Upper lobe of left lung (tissue), 6 donors: ENCODE measurements at places on chromosomes 2 and 18.

DNA sequence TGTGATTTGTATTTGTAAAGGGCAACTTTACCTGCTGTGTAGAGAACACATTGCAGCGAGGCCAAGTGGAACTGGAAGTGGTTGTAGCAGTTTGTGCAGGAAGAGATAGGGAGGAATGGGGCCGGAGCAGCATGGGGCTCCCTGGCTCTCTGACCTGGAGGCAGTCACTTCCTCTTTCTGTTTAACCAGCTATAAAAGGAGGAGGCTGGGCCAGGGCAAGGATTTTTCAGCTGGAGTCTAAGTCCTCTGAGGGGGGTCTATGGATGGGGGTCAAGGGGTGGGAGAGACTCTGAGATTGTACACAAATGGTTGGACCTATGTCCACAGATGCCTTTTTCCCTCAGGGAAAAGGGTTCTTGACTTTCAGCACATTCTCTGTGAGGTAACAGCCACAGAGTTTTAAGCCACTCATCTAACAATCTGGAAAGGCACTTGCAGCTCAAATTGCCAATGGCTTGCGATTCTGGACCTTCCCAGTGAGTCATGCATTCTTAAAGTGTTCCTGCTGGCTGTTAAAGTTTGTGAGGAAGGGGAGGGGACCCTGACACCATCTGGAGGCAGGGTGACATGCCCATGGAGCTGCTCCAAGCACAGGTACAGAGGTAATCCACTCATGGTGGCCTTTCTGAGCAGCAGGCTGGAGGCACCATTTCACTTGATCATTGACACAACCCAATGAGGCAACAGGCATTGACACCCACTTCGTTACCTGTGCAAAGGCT lies 347.0 kb downstream of the CYRIA start:
- no peak for DNase-seq

GRCh38 chr2:240647503-240648154 lies 22.3 kb downstream of the GPR35 start:
- peak; percentile 51 for DNase-seq

GRCh38 chr2:104321116-104321795 lies 532.7 kb upstream of the POU3F3 start:
- no peak for DNase-seq

DNA sequence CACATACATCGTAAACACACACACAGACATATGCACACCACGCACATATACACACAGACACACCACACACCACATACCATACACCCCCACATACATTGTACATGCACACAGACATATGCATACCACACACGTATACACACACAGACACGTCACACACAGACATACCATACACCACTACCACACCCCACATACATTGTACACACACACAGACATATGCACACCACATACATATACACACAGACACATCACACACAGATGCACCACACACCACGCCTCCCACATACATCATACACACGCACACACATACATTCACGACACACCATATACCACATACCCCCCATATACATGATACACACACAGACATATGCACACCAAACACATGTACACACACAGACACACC lies 58.4 kb downstream of the KIF5C start:
- no peak for DNase-seq

DNA sequence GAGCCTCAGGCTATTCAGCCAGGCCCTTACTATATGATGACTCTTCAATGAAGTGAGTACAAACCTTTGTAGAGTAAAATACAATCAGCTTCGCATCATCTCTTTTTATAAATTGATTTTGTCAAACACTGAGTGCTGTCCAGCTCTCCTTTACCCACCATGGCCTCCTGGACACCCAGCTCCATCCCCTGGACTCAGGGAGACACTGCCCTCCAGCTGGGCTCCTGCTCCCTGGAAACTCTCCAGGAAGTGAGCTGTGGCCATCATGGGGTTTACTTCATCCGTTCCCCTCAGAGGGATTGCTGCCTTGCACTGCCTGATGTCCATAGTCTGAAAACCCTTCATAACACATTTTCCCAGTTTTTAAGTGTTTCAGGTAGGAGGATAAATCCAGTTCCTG lies 82.5 kb upstream of the XIRP2 start:
- DNase-seq = no peak

GRCh38 chr18:44871771-44872170 lies 191.1 kb downstream of the SETBP1 start:
- DNase-seq = no peak

DNA sequence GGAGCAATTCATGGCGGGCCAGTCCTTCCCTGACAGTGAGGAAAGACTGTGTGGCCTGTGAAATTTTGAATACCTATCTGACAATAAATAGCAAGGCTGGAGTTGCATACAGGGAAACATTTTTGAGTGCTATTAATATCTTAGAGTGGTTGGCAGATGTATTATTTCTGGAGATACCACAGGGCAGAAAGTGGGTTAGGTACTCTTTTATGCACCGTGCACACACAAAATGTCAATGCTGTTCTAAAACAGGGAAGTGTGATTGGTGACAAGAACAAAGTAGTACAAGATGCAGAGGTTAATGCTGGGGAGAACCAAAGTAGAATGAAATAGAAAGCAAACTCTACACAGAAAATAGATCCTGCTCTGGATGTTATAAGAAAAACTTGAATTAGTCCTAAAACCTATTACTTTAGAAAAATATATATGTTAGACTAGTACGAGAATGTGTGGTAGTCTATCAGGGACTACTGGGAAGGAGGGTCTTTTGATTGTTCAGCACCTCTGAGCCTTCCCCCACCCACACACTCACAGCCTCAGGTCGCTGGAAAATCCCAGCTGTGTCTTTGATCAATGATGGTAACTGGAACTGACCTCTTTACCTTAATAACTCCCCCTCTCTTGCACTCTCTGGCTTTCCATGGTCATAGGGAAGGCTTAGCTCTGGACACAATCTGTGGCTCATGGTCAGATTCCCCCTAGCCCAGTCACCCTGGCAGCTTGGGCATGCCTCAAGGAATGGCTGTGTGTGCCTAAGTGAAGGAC lies 58.2 kb downstream of the SERPINB8 start:
- DNase-seq = no peak

GRCh38 chr2:46072101-46072820 lies 224.9 kb upstream of the EPAS1 start:
- no peak for DNase-seq

DNA sequence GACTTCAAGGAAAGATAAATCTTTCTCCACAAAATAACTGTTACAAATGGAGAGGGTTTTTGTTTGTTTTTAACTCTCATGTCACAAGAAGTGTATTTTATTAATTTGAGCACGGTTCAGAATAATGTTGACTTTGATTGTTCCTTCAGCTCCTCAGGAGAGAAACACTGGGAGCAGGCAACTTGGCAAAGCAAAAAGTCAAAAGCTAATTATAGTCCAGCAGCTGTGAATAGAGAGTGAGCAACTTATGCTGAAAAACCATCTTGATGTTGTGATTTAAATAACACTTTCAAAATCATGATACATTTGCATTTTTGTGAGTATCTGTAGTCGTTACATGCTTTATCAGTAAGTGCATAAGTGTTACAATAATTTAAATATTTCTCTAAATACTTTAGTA lies 37.5 kb upstream of the TTN start:
- DNase-seq = no peak

- DNase-seq = no peak
Observed at GRCh38 chr2:9258501-9258900, 51.9 kb downstream of the ASAP2 start.

- no peak for DNase-seq
Observed at GRCh38 chr2:12167525-12168317, 421.3 kb downstream of the LPIN1 start.

GRCh38 chr2:83665894-83666293 lies 793.2 kb downstream of the SUCLG1 start:
- no peak for DNase-seq

- DNase-seq = no peak
Observed at GRCh38 chr2:8376603-8377410, 305.0 kb upstream of the ID2 start.

- DNase-seq = no peak
Observed at GRCh38 chr2:237977380-237977779, 10.6 kb downstream of the UBE2F start.

DNA sequence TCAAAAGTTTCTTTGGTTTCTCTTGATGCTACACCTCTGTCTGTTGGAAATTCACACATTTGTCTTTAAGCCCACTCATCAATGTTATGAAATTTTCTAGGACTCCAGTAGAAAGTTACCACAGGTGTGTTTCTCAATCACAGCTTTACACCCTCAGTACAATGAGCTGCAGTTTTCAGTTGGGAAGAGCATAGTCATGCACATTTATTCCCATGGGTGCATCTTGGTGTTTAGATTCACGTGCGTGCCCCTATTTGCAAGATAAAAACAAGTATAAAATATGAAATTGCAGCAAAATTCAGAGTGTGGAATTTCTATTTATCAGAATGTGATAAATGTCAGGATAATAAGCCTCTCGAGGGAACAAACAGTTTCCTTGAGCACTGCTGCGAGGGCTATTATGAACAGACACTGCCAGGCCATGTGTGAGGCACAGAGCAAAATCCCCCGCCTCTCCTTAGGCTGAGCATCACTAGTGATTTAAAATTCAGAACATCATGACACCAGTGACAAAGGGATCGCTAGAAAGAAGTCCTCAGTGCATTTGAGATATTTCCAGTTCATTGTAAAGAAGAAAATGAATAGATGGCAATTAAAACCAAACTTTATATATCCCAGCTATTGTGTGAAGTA lies 512.2 kb upstream of the TCF4 start:
- no peak for DNase-seq

- no peak for DNase-seq
Observed at GRCh38 chr2:27705851-27706622, 42.3 kb downstream of the SLC4A1AP start.

DNA sequence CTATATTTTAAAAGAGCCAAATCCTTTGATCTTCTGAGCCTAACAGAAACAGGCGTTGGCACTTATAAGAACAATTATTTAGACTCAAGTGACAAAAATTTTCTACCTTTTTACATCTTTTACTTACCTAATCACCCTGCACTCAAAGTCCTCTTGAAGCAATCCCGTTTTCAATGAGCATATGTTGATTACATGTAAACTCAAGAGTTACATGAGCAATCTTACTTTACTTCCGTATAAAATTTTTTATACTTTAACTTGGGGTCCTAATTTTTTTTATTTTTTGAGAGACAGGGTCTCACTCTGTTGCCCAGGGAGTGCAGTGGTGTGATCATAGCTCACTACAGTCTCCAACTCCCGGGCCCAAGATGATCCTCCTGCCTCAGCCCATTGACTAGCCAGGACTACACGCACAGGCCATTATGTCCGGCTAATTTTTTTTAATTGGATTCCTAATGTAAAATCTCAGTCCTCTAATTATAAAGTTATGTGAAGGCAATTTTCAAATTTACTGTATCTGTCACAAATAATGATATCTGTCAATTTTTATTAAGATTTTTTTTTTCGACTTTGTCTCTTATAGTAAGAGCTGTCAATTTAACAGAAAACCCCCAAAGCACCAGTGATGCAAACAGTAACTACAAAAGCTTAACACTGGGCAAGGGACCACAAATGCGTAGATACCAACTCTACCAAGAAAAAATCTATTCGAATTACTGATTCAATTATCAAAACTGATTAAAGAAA lies 19.1 kb upstream of the STPG4 start:
- DNase-seq = no peak

- no peak for DNase-seq
Observed at GRCh38 chr2:239029958-239030357, 182.1 kb downstream of the TWIST2 start.

DNA sequence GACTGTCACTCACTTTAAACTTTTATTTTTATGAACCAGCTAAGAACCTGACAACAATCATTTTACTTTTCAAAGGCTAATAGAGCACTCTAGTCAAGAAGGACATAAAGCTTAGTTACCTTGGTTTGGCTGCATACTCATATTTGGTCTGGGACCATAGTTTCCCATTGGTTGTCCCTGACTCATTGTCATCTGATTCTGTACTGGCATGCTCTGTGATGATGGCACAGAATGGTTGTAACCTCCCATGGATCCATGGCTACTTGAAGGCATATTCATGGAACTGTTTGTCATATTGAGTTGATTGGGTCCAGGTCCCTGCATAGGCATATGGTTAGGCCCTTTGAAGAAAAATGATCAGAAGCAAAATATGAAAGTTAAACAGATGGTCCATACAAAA lies 37.9 kb downstream of the SS18 start:
- no peak for DNase-seq

GRCh38 chr2:16058256-16058655 lies 117.9 kb downstream of the MYCN start:
- DNase-seq = no peak
